IMR-90 (cell line): ENCODE measurements at places on chromosomes 3 and 15. TPM values are rescaled to one million over a fixed set of nuclear protein-coding genes. Genes with fewer than 3 reads are reported as not detected.

The IL5RA gene
- polyA plus RNA-seq = not detected in 2 replicates

The CCR8 gene
- polyA plus RNA-seq = not detected in 2 replicates

- H3K27me3 ChIP-seq = peaks cover 36% of the 10 kb centered on the region
- H3K4me1 ChIP-seq = no peaks in the 10 kb centered on the region
- H3K27ac ChIP-seq = no peak overlapping the region; the same call in 1 of the 2 replicates
- H3K4me3 ChIP-seq = peak overlapping the region; percentile 61
- no peaks in the 10 kb centered on the region for H3K36me3 ChIP-seq
- peak; percentile 41 for DNase-seq
Measured at GRCh38 chr3:183253528-183254486, 754 bp downstream of the B3GNT5 start.

DNA sequence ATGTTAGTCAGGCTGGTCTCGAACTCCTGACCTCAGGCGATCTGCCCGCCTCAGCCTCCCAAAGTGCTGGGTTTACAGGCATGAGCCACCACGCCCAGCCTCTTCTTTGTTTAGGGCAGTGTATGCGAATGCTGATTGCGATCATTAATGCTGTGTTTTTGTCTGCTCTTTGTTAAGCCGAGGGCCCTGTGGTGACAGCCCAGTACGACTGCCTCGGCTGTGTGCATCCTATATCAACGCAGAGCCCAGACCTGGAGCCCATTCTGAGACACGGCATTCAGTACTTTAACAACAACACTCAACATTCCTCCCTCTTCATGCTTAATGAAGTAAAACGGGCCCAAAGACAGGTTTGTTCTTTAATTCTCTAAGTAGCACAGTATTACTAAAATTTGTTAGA lies 7.8 kb downstream of the KNG1 start:
- H3K4me1 ChIP-seq = peaks cover 2% of the 10 kb centered on the region; the same call in 1 of the 2 replicates
- DNase-seq = no peak
- H3K36me3 ChIP-seq = no peaks in the 10 kb centered on the region
- no peak overlapping the region for H3K27ac ChIP-seq
- peaks cover 1% of the 10 kb centered on the region for H3K27me3 ChIP-seq

DNA sequence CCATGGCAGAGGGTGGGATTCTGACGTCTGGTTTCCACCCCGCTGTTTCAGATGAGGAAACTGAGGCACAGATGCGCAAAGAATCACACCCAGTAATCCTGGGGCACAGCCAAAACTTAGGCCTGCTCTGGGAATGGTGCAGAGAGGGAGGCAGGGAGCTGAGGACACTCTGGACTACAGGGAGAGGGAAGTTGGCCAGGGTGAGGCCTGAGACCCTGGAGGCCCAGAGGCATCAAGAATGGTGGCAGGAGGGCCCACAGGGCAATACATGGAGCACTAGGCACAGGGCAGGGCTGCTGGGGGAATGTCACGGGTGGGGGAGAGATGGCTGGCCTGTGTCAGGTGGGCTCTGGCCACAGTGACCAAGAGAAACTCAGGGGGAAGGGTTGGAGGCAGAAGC lies 63.6 kb downstream of the TLE3 start:
- no peak for DNase-seq
- peaks cover 68% of the 10 kb centered on the region for H3K27me3 ChIP-seq
- H3K27ac ChIP-seq = no peak overlapping the region
- peaks cover 6% of the 10 kb centered on the region; the same call in 1 of the 2 replicates for H3K4me1 ChIP-seq
- H3K36me3 ChIP-seq = no peaks in the 10 kb centered on the region

DNA sequence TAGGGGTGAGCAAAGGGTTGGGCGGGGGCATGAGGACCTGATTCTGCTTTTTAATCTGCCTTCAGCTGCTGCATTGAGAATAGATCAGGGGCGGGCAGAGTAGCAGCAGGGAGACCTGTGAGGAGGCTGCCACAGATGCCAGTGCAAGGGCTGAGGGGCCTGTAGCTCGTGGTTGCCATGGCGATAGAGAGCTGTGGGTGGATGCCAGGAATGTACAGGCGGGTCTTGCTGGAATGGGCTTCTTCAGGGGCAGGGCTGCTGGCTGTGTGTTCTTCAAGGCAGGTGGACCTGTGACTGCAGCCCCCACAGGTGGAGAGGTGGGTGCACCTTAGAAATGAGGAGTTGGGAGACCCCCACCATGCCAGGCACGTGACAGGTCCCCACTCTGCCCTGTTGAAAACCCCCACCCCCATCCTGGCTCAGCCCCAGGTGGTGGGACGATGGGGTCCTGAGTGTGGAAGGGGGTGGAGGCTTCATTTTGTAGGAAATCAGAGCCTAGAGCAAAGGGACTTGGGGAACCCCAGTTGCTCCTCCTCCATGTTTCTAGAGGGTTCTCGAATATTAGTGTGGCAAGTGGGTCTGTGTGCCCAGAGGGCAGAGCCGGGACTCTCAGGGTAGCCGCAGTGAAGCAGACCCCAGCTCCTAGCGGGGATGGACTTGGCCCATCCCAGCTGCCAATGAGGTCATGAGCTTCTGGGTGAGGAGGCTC lies 38.3 kb downstream of the SLC6A6 start:
- H3K4me3 ChIP-seq = no peak overlapping the region
- no peak overlapping the region for H3K27ac ChIP-seq
- H3K4me1 ChIP-seq = peaks cover 25% of the 10 kb centered on the region
- DNase-seq = peak; percentile 48
- peaks cover 14% of the 10 kb centered on the region for H3K36me3 ChIP-seq

DNA sequence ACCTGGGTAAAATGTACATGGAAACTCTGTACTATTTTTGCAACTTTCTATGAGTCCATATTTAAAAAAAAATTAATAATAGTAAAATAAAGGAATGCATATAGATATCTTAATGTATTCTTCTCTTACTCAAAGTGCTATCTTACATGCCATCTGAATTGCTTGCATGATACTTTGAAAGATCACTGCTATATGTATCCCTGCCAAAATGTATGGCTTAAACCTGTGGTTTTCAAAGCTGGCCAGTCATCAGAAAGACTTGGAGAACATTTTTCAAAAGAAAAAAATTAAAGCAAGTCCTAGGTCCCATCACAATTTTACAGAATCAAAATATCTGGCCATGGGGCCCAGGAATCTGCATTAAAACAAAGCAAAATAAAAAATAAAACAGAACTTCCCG lies 262.1 kb downstream of the LPP start:
- no peaks in the 10 kb centered on the region for H3K27me3 ChIP-seq
- no peak overlapping the region for H3K27ac ChIP-seq
- DNase-seq = peak; percentile 45
- no peak overlapping the region for H3K4me3 ChIP-seq
- peaks cover 3% of the 10 kb centered on the region; the same call in 1 of the 2 replicates for H3K4me1 ChIP-seq

DNA sequence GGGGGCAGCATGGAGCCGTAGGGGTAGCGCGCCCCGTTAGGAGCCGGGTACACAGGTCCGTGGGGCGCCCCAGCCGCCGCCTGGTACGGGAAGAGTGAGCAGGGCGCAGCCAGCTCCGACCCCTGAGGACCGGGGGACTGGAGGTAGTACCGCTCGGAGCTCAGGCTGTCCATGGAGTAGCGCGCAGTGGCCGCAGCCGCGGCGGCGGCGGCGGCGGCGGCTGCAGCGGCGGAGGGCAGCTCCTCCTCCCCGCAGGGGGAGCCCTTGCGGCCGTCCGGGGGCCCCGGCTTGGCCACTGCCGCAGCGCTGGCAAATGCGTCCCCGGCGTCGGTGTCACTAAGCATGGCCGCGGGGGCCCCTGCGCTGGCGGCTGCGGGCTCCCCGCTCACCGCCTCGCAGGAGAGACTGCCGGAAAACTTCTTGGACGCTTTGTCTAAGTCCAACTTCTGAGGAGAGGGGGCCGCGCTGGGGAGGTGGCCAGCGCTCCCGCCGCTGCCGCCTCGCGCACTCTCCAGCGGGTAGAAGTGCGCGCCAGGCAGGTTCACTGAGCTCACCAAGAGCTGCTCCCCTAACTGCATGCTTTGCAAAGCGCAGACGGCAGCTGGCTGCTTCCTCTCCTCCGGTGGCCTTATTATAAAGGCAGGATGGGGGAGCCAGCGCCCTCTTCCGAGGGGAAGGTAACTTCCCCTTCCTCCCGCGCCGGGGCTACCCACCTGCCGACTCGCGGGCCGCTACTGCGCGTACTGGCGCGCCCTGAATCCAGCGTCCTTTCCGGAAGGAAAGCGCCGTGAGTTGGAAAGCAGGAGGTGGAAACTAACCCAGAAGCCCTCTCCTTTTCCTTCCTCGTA lies at the start of gene EOMES:
Gene EOMES, minus strand, starts transcription at position 607 of the 848 bp plus-strand sequence. Its CDS starts 29 bp downstream, at position 578.
- H3K4me1 ChIP-seq = peaks cover 2% of the 10 kb centered on the region; the same call in 1 of the 2 replicates
- H3K4me3 ChIP-seq = peak within 1 kb of the TSS; percentile 16; the same call in 1 of the 2 replicates
- no peak for DNase-seq
- H3K27me3 ChIP-seq = peaks cover 86% of the 10 kb centered on the region

DNA sequence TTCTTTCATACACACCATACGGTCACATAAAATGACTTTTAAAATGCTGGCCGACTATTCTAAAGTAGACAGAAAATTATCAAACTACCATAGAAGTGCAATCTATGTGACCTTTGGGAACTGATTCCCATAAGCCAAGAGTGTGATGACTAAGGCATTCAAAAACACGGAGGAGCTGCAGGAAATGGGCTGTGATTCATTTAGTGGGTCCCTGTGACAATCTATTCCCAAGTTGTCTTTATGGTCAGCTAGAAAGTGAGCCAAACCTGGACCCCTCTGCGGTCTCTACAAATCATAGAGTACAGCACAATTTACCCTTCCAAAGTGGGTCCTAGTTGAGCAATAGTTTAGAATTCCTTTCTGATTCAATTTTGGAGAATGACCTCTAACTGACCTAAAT lies 251.5 kb upstream of the CBLB start:
- no peaks in the 10 kb centered on the region for H3K36me3 ChIP-seq
- no peaks in the 10 kb centered on the region for H3K27me3 ChIP-seq
- no peak overlapping the region for H3K27ac ChIP-seq
- DNase-seq = peak; percentile 70
- no peak overlapping the region for H3K4me3 ChIP-seq

DNA sequence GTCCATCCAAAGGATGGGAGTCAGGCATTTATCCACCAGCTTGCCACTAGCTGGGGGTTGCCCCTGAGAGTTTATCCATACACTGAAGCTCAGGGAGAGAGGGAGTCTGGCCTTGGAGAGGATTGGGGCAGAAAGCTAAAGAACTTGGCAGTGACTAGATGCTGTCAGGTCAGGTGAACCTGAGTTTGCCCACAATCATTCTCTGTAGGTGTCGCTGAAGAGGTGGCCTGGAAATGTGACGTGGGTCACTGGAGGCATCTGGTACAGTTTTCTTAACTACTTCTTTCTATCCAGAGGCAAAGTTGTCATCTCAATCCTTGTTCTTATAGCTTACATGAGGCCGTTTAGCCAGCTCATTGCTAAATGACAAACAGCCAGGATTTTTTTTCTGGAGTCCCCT lies 298.0 kb upstream of the CTNNB1 start:
- no peak for DNase-seq
- no peaks in the 10 kb centered on the region for H3K27me3 ChIP-seq
- H3K36me3 ChIP-seq = no peaks in the 10 kb centered on the region
- H3K27ac ChIP-seq = no peak overlapping the region
- no peaks in the 10 kb centered on the region for H3K4me1 ChIP-seq

DNA sequence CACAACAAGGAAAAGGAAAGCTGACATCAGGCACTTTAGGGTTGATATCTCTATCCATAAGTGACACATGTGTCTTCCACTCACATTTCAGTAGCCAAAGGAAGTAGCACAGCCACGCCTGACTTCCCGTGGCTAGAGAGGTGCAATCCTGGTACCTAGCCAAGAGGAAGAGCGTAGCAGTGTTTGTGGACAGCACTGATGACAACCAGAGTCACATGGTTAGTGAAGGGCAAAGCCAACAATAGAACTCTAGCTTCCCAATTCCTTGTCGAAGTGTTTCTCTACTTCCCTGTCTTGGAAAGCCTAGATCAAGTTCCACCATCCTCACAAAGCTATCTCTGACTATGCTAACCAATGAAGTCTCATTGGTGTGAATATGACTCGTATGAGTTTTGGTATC lies 189.2 kb downstream of the RSL24D1 start:
- no peaks in the 10 kb centered on the region for H3K36me3 ChIP-seq
- DNase-seq = no peak

GRCh38 chr15:83960192-83960829 lies 275.3 kb upstream of the GOLGA6L4 start:
- no peaks in the 10 kb centered on the region for H3K36me3 ChIP-seq
- H3K4me3 ChIP-seq = no peak overlapping the region
- no peaks in the 10 kb centered on the region for H3K4me1 ChIP-seq
- H3K27ac ChIP-seq = no peak overlapping the region
- no peak for DNase-seq

DNA sequence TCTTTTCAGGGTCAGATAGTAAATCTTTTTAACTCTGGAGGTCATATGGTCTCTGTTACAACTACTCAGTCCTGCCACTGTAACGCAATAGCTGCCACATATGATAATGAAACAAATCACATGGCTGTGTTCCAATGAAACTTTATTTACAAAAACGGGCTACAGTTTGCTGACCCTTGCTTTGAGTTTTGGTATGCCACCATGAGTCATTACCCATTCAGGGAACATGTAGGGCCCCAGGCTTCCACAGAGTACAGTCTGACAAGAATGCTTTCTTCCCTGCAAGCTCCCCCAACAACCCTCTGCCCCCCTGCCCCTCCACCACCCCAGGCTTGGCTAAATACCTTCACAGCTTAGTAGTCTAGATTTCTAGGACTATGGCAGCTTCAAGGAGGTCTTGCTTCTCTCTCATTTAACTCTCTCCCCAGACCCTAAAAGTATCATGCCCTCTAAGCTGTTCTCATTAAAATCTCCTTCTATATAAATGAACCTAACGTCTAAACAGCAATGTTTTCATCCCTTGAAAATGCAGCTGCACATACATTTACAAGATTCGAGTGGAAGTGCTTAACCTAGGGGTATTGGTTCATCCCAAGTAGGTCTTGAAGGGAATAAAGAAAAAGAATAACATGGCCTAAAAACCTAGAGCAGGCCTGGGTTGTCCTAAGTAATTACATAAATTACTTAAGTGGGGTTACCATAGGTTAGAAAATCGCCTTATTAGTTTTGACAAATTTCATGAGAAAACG lies 117.8 kb upstream of the PRICKLE2 start:
- peak; percentile 92 for DNase-seq
- H3K4me1 ChIP-seq = peaks cover 34% of the 10 kb centered on the region
- no peaks in the 10 kb centered on the region for H3K36me3 ChIP-seq

DNA sequence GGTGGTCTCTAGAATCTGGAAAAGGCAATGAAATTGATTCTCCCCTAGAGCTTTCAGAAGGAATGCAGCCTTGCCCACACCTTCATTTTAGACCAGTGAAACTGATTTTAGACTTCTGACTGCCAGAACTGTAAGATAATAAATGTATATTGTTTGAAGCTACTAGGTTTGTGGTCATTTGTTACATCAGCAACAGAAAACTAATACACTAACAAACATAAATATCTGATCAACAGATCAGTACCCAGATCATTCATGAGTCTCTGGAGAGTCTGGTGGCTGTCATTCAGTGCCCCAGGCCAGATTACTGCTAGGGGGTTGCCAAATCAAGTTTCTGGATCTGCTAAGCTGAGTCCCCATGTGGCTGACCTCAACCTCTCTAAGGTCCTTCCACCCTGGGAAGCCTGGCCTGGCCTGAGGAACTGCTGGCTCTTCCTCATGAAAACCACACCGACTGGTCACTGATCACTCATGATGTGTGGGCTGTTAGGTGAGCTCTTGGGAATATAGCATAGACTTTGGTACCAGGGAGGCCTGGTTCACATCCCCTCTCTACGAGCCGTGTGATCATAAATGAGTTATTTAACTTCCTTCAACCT lies 11.1 kb upstream of the LACTB start:
- no peak overlapping the region for H3K27ac ChIP-seq
- no peaks in the 10 kb centered on the region for H3K27me3 ChIP-seq
- DNase-seq = peak; percentile 28
